Posterior cingulate gyrus (tissue), 11 donors: ENCODE measurements at places on chromosomes 3 and 15.

GRCh38 chr3:168250415-168250861 lies 154.7 kb upstream of the GOLIM4 start:
- no peak for DNase-seq

DNA sequence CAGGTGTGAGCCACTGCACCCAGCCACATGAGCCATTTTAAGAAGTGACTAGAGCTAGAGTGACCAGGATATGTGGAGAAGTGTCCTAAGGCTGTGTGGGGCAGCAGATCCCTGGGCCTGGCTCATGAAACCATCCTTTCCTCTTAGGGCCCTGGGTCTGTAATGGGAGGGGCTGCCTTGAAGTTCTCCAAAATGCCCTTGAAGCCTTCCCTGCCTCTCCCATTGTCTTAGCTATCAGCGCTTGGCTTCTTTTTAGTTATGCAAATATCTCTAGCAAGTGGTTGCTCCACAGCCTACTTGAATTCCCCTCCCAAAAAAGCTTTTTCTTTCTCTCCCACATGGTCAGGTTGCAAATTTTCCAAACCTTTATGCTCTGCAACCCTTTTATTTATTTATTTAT lies 112.4 kb upstream of the SPATA16 start:
- DNase-seq: no peak

DNA sequence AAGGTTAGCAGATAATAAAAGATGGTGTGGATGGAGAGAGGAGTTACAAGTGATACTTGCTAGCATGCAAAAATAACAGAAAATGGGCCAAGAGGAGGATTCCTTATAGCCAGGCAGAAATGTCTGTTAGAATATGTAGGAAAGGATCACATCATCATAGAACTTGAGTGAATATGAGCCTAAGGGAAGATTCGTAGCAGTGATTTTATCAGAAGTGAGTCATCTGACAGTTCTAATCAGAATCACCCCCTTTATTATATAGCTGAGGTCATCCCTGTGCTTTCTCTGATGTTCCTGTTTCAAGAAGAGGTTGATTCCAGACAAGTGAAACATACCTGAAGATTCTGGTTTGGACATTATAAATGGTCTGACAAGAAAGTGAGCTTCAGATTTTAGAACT lies 22.9 kb downstream of the EXOG start:
- DNase-seq: no peak

DNA sequence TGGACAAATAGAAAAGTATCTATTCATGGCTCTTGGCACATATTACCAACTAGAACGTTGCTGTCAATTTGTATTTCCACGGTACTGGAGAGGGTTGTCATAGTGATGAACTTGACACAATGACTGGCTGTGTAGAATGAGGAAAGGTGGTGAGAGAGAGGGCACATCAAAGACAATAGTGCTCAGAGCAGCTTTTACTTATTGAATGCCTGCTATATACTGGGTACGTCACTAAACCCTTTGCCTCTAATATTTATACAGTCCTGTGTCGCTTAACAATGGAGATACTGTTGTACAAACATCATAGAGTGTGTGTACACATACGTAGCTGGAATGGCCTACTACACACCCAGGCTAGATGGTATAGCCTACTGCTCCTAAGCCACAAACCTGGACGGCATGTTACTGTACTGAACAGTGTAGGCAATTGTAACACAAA lies 8.3 kb downstream of the TMPRSS7 start:
- DNase-seq: no peak

DNA sequence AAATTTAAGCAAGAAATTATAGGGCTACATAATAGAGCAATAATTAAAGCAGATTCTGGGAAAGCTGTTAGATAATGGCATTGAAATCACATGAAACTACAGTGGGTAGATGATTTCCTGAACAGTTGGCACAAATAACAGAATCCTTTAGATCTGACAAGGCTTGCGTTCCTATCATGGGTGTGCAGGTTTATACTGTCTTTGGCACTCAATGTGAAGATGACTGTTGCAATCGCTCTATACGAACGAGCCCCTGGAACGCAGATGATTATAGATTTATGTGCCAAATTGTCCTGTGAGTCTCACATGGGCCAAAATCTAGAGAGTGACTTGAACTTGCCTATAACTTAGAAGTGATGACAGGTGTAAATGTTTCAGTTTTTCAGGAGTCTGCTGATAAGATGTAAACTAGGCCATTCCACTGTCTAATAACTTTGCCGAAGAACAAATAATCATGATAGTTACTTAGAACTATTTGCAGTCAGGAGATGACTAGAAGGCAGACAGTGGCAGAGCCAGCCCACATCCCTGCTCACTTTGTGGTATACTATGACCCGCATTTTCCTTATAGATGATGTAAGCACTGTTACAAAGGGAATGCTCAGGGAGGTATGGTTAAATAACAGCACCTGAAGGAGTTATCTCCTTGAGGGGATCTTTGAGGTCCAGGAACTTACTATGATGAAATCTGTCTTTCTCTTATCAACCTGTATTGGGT lies 30.5 kb upstream of the TRPC1 start:
- no peak for DNase-seq

- DNase-seq: no peak
Observed at GRCh38 chr3:78761126-78761525, 1006.7 kb downstream of the ROBO1 start.

- no peak for DNase-seq
Observed at GRCh38 chr3:123036352-123037014, 8.9 kb upstream of the SEMA5B start.

- DNase-seq: no peak
Observed at GRCh38 chr3:10929978-10930665, 62.4 kb upstream of the SLC6A1 start.
